Brain pericyte (primary cell): ENCODE measurements at places on chromosomes 2 and 18.

DNA sequence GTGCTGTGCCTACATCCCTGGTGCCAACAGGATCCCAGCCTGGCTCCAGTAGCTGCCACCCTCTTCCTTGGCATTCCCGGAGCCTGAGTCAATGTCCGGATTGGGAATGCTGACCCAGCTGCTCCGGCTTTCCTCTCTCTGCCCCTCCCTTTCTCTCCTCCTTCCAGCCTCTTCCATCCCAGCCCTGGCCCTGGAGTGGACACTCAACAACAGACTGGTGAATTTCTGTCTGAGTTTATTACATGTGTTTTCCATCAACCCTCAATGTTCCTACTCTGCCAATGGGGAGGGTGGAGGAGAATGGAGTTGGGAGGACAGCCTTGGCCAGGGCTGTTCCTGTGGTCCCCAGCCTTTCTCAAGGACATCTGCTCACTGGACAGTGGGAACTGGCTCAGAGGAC, 917 bp upstream of the PRKAG3 start:
- DNase-seq: no peak

GRCh38 chr2:49286045-49286444, 131.7 kb upstream of the FSHR start:
- DNase-seq: no peak

DNA sequence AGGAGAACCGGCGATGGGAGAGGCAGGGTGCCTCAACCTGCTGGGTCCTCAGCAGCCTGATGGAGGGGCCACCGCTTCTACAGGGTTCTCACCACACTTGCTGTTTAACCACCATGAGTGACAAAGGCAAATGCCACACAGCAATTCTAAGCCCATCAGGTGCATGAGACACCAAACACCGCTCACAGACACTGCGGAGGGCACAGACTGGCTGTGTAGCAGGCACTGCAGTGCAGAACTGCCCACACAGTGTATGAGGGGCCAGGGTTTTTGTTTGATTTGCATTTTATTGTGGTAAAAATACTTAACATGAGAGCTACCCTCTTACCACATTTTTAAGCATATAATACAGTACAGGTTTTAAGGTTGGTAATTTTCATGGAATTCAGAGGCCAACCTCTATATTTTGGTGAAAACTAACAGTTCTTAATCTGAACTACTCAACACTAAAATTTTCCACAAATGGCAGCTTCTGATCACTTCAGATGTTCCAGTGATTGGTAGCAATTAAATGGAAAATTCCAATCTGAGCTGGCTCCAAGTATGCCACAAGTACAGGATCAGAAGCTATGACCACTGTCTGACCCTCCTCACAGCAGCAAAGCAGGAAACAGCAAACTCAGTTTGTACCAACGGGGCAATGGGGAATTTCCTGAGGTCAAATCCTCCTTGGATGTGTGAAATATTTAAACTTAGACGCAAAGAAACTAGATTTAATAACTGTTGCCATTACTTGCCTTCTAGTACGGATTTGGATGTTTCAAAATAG, 67.7 kb downstream of the FAM210A start:
- no peak for DNase-seq

GRCh38 chr2:66541646-66542045, 106.7 kb downstream of the MEIS1 start:
- DNase-seq: no peak

DNA sequence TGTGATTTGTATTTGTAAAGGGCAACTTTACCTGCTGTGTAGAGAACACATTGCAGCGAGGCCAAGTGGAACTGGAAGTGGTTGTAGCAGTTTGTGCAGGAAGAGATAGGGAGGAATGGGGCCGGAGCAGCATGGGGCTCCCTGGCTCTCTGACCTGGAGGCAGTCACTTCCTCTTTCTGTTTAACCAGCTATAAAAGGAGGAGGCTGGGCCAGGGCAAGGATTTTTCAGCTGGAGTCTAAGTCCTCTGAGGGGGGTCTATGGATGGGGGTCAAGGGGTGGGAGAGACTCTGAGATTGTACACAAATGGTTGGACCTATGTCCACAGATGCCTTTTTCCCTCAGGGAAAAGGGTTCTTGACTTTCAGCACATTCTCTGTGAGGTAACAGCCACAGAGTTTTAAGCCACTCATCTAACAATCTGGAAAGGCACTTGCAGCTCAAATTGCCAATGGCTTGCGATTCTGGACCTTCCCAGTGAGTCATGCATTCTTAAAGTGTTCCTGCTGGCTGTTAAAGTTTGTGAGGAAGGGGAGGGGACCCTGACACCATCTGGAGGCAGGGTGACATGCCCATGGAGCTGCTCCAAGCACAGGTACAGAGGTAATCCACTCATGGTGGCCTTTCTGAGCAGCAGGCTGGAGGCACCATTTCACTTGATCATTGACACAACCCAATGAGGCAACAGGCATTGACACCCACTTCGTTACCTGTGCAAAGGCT, 347.0 kb downstream of the CYRIA start:
- no peak for DNase-seq

GRCh38 chr18:14921547-14921946, 173.6 kb downstream of the ANKRD30B start:
- DNase-seq: no peak

DNA sequence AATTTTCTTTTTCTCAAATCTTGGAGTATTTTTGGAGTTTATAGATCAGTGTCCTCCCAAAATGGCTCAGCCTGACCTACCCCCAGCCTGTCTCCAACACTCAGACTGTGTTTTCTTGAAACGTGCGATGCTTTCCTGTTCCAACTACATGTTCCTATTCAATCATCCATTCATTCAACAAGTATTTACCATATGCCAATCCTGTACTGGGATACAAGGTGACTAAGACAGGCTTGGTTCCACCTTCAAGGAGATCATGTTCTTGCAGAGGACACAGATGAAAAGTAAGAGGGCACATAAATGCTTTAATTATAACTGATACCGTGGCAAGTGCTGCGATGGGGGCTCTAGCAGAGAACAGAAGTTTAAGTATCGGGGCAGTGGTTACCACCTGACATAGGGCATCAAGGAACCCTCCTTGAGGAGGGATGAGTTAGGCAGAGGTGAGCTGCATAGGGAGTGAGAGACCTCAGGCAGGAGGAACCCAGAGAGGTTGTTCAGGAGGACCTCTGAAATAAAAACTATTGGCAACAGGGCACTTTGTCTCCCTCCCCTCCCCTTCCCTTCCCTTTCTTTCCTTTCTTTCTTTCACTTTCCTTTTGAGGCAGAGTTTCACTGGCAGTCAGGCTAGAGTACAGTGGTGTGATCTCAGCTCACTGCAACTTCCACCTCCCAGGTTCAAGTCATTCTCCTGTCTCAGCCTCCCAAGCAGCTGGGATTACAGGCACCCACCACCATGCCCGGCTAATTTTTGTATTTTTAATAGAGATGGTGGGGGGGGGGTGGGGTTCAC, 469.0 kb downstream of the EPHA4 start:
- DNase-seq: no peak

GRCh38 chr2:85445316-85446295, 27.1 kb downstream of the SH2D6 start:
- DNase-seq: no peak

- DNase-seq: no peak
These were observed 12.4 kb upstream of the IGFBP2 start for GRCh38 chr2:216620786-216621185.

GRCh38 chr2:239283288-239283945, 117.4 kb downstream of the HDAC4 start:
- no peak for DNase-seq

DNA sequence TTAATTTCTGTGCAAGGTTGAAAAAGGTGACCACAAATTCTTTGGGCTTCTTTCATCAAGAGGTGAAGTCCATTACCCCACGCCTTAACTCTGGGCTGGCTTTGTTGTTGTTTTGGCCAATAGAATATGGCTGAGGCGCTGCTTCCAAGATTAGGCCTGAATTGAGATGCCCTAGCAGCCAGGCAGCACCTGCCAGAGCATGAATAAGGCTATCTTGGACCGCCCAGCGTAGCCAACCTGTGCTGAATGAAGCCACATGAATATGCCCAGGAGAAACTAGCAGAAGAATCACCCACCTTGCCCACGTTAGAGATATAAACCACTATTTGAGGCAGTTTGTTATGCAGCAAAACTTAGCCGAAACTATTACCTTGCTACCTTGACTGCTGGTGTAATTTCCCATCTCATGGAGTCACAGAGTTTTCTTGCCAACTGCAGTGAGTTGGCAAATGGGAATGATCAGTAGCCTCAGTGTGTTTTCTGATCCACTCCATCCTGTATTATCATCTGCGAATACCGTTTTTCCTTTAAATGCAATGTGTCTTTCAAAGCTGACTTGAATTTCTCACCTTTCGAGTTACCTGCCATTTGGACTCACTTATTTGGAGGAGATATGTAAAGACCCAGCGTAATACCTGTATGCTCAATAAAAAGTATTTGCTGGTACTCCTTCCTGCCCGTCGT, 679 bp downstream of the TSGA10 start:
- DNase-seq: no peak

GRCh38 chr18:35852786-35853185, 119.7 kb upstream of the RMP24 start:
- no peak for DNase-seq

DNA sequence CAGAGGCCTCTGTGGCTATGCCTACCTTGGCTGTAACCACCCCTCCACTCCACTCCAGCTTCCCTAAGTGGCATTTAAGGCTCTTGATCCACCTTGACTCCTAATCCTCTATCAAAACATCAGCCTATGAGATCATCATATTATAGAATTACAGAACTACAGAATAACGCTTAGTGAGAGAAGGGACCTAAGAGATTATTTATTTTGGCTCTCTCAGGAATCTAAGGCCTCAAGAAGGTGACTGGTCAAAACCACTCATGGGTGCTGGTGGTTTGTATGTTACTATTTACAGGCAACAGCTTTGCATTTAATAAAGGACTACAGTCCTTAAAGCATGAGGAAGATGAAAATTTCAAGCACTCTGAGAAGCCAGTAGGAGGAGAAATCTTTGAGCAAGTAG, 118.8 kb downstream of the FSHR start:
- DNase-seq: no peak

GRCh38 chr2:136323935-136324334, 206.0 kb upstream of the CXCR4 start:
- DNase-seq: no peak

- DNase-seq: peak; percentile 43
These were observed 75.8 kb downstream of the DYNC1I2 start for GRCh38 chr2:171762879-171763573.

DNA sequence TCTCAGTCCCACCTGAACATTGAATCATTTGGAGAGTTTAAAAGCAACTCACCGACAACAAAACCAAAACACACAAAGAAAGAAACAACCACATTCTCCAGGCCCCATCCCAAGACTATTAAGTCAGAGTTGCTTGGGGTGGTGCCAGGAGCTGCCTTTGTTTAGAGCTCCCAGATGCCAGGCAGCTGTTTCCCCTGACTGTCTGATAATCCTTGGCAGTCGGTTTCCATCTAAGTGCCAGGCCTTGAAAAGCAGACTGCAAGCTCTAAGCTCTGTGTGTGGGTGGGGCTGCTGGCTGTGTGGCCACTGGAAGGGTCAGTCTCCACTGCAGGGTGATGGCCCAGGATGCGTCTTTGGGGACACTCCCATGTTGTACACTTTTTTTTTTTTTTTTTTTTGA, 255.3 kb upstream of the AGAP1 start:
- DNase-seq: no peak

- no peak for DNase-seq
These were observed 36.3 kb downstream of the STAT4 start for GRCh38 chr2:191114403-191114886.

GRCh38 chr2:120261387-120262006, 8.8 kb downstream of the RALB start:
- no peak for DNase-seq

- DNase-seq: no peak
These were observed 15.5 kb downstream of the PPP3R1 start for GRCh38 chr2:68236876-68237275.

DNA sequence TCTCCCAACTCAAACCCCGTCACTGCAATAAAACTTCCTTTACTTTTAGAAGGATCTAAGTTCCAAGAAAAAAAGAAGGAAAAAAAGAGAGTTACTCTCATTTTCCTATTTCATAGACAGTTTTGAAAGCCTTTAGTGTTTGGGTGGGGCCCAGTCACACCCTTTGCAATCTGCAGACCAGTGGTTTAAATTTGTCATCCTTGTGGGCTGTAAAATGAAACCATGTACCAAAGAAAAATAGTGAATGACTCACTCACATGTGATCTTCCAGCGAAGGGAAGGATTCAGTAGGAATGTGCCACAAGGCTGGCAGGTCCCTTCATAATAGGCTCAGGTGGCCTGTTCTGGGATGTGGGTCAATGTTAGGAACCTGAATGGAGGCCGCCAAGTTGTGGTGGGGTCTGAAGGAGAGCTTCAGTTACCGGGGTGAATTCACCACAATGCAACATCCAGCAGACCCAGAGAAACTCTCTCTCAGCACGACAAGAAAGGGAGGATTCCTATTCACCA, 28.3 kb downstream of the ANXA4 start:
- no peak for DNase-seq

- DNase-seq: no peak
These were observed 62.2 kb downstream of the MYCN start for GRCh38 chr2:16002575-16002974.

GRCh38 chr2:49367003-49367402, 212.7 kb upstream of the FSHR start:
- DNase-seq: no peak

GRCh38 chr18:22293417-22293816, 124.0 kb downstream of the GATA6 start:
- DNase-seq: no peak

GRCh38 chr2:47160660-47161059, 5.6 kb upstream of the STPG4 start:
- no peak for DNase-seq

GRCh38 chr2:96123290-96123689, 6.9 kb upstream of the ADRA2B start:
- no peak for DNase-seq

- no peak for DNase-seq
These were observed 134.3 kb upstream of the TACR1 start for GRCh38 chr2:75333646-75334045.

GRCh38 chr18:49613141-49613640, 51.3 kb downstream of the LIPG start:
- DNase-seq: no peak

DNA sequence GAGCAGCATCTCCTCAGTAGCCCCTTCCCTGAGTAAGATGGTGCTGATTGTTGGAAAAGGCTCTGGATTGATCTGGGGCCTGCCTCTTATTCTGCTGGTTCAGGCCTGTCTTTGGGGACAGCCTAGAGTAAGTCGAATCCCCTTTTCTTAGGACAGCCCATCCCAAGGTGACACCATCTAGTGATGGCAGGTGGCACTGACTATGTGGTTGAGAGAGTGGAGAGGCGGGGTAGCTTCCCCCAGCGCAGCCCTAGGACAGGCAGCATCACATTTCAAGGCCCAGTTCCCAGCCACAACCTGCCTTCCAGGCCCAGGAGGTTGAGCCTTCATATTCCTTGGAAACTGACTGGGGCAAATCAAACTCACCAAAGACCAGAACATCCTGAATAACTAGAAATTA, 69.1 kb upstream of the B3GNT7 start:
- no peak for DNase-seq

- no peak for DNase-seq
These were observed 71.4 kb upstream of the TANK start for GRCh38 chr2:161088658-161089350.
